ENCODE measurements at places on chromosomes 1 and 21. TPM values are rescaled to one million over a fixed set of nuclear protein-coding genes. Genes with fewer than 3 reads are reported as not detected.
A peak's percentile ranks its signal among the peaks of the same experiment; 100 is the strongest.

- no peak overlapping the region for H3K4me3 ChIP-seq
- no peaks in the 10 kb centered on the region for H3K36me3 ChIP-seq
- H3K27me3 ChIP-seq = no peaks in the 10 kb centered on the region
- no peak for DNase-seq
- H3K27ac ChIP-seq = peak overlapping the region; percentile 71
Measured at GRCh38 chr1:76048219-76048618, 26.3 kb upstream of the ST6GALNAC3 start.

GRCh38 chr21:44898011-44898488, 22.6 kb downstream of the ITGB2 start:
- no peaks in the 10 kb centered on the region for H3K36me3 ChIP-seq
- peaks cover 3% of the 10 kb centered on the region for H3K4me1 ChIP-seq
- H3K27me3 ChIP-seq = peaks cover 11% of the 10 kb centered on the region
- DNase-seq = no peak

- DNase-seq = no peak
- no peaks in the 10 kb centered on the region for H3K36me3 ChIP-seq
- no peak overlapping the region for H3K4me3 ChIP-seq
- no peak overlapping the region for H3K27ac ChIP-seq
Measured at GRCh38 chr21:30990514-30991262, 47.6 kb downstream of the KRTAP19-8 start.

GRCh38 chr1:42981871-42982270, 23.2 kb upstream of the SLC2A1 start:
- H3K36me3 ChIP-seq = peaks cover 10% of the 10 kb centered on the region
- DNase-seq = no peak
- H3K27ac ChIP-seq = peak overlapping the region; percentile 66

DNA sequence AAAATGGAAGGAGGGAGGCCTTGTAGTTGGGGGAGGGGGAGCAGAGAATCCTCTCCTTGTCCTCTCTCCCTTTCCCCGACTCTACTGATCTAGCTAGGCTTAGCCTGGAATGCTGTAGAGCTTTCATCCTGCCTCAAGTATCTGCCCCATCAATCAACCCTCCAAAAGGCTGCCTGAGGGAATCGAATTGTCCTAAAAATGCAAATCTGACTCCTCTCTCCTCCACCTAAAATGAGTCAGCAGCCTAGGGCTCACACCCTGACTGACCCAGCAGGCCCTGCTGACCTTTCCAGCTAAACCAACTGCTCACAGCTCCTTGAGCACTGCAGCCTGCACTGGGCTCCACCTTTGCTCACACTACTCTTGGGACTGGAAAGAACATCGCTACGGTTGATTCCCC, 2.8 kb downstream of the HPDL start:
- no peaks in the 10 kb centered on the region for H3K27me3 ChIP-seq
- H3K27ac ChIP-seq = no peak overlapping the region
- DNase-seq = no peak
- no peak overlapping the region for H3K4me3 ChIP-seq
- peaks cover 7% of the 10 kb centered on the region for H3K36me3 ChIP-seq

- no peak overlapping the region for H3K4me3 ChIP-seq
- peak overlapping the region; percentile 99 for H3K27ac ChIP-seq
- DNase-seq = no peak
- peaks cover 71% of the 10 kb centered on the region for H3K4me1 ChIP-seq
Measured at GRCh38 chr1:12591267-12591938, 26.6 kb downstream of the DHRS3 start.

- H3K27me3 ChIP-seq = no peaks in the 10 kb centered on the region
- no peak overlapping the region for H3K27ac ChIP-seq
- no peak for DNase-seq
- H3K36me3 ChIP-seq = peaks cover 16% of the 10 kb centered on the region
Measured at GRCh38 chr21:45285266-45285931, 2.3 kb downstream of the POFUT2 start.

GRCh38 chr1:9455487-9456234, 83.6 kb upstream of the SLC25A33 start:
- DNase-seq = peak; percentile 75
- no peak overlapping the region for H3K4me3 ChIP-seq
- H3K36me3 ChIP-seq = no peaks in the 10 kb centered on the region
- H3K4me1 ChIP-seq = peaks cover 47% of the 10 kb centered on the region
- peak overlapping the region; percentile 16 for H3K27ac ChIP-seq

The RNU1-3 gene
- total RNA-seq = 3,937 TPM

The FCGR3A gene
- not detected for total RNA-seq

The SNX7 gene
- total RNA-seq = 16.1 TPM

The RHD gene
- not detected for total RNA-seq

The GNAT2 gene
- not detected for total RNA-seq

Measured in mesothelial cell of epicardium (in vitro differentiated cells).